ENCODE measurements at places on chromosomes 6 and 20.
A peak's percentile ranks its signal among the peaks of the same experiment; 100 is the strongest.

DNA sequence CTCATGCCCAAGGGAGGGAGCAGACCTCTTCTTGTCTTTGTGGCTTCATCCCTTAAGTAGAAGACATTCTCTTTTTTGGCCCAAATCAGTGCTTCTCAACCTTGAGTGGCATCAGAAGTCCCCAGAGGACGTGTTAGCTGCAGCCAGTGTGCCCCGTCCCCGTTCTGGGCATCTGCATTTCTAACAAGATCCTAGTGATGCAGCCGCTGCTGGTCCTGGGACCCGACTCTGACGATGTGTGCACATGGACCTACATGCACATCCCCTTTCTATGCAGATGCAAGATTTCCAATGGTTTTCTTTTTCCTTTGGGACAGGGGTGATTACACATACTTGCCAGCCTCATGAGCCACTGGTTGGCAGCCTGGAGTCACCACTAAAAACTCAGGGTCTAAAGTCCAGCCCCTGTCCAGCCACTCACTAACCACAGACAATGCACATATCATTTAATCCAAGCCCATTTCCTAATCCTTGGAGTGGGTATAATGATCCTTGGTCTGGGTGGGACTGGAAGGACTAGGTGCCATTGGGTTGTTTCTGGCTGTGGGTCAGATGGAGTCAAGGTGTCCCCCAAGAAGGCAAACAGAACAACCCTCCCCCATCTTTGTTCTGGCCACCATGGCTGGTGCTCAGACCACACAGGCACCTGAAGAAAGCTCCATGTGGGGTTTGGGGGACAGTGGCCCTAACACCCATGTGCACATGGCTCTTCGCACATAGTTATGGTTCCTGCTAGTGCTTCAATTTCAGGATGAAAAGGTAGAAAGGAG is 6.4 kb downstream of the ACSS1 start:
- DNase-seq = no peak

- no peak for DNase-seq
Measured at GRCh38 chr6:135449246-135449645, 48.3 kb downstream of the AHI1 start.

GRCh38 chr6:106163966-106164877 is 78.1 kb downstream of the PRDM1 start:
- DNase-seq = peak; percentile 95

- DNase-seq = no peak
Measured at GRCh38 chr20:2152317-2152716, 50.7 kb downstream of the STK35 start.

DNA sequence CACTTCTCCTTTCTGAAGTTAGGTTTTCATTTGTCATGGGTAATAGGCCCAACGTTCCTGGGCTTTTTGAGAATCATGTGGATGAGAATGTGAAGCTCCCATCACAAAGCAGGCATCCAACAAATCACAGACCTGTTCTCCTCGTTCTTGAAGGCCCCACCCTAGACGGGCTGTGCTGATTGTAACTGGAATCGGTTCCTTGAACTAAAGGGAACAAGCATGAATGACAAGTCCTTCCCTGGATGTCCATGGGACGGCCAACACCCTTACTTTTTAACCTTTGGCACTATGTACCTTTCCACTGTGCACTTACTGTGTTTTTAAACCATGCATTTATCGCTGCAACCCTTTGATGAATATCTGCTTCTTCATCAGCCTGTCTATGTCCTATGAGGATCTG is 438.2 kb downstream of the CD83 start:
- DNase-seq = no peak

DNA sequence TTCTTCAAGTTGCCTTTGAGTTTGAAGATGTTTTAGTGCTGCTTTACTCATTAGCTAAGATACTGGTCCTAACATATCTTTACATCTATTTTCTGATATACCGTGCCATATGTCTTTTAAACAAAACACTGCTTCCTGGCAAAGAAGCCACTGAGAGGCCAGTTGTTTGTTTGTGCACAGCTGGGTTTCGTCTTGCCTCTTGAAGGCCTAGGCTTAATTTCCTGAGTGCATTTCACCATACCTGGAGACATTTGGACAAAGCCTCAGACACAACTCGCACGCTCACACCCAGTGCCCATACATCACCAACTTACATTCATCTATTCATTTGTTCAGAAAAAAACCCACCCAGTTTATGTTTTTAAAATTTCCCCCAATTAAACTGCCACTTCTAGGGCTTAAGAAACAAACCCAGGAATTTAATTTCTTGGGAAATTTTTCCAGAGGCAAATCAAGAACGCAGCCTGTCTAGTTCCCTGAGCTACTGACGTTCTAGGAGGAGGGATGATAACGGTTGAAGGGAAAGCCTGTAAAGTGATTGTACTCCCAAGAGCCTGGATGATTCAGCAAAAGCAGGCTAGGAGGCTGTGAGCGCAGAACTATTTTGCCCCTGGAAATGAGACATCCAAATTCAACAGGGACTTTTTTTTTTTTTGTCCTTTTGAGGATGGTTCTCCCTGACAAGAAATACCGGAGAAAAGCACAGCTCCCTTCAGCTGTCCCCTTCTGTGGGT is 77.7 kb downstream of the OLIG3 start:
- DNase-seq = peak; percentile 70

DNA sequence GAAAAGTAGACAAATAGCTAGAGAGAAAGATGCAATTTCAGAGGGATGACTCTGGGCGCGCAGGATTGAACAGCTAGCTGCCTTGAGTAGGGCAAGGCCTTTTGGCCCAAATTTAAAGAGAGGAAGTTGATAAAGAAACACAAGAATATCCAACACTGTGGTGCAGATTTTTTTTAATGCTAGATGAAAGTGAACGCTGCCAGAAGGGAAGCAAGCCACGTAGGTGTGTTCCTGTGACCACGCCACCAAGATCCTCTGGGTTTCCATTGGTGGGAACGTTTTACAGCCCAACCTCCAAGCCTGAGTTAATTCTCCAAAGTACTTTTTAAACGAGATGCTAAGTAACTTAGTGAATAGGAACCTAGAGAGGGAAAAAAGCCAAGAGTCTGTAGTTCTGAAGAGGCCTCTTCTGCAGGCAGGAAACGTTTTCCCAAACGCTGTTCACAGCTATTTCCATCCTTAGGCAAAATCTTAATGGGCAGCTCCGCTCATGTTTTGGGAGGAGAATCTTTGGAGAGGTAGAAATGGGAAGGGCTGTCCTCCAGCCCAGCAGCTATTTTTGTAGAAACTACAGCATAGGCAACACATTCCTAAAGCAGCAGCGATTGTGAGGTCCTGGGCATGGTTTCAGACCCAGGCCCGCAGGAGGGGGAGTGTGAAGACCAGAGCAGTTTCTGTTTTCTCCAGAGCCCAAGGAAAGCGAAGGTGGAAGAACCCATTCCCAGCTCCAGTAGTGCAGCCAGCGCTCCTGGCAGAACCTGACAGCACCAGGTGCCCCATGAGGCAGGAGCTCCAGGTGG is 8.2 kb downstream of the LY86 start:
- DNase-seq = no peak

- no peak for DNase-seq
Measured at GRCh38 chr6:144075187-144075586, 20.2 kb downstream of the SF3B5 start.

DNA sequence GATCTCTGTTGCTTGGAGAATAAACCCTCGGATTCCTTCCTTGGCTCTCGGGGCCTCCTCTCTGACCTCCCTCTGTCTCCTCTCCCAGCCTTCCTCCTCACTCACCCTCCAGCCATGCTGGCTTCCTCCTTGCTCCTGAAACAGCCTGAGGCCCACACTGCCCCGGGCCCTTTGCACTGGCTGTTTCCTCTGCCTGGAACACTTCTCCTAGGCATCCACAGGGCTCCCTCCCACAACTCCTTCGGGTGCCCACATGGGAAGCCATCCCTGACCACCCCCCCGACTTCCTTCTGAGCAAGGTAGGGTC is 87.7 kb downstream of the CEBPB start:
- DNase-seq = no peak
